ENCODE measurements at places on chromosomes 1 and 21.

DNA sequence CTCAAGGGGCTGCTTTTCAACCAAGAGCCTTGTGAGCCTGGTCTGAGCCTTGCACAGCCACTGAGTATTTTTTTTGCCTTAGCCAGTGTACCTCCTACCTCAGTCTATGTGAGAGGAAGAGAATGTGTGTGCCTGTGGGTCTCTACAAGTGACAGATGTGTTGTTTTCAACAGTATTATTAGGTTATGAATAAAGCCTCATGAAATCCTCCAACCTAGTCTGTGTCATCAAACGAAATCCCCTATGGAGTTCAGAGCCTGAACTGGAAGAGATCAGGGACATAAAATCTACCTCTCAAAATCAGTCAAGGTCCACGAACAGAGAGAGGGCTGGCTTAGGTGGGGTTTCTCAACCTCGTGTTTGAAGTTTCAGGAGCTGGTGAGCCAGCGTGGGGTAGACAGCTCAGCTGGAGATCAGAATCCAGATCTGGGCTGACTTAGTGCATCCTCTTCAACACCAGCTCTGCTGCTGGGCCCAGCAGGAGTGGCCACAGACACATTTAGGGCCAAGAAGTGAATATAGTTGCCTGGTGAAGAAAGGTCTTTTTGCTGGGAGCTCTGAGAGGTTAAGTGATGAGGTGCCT lies 8.2 kb downstream of the XKR8 start:
- no peak for DNase-seq

GRCh38 chr1:205480349-205480985 lies 24.0 kb upstream of the CDK18 start:
- DNase-seq = no peak

DNA sequence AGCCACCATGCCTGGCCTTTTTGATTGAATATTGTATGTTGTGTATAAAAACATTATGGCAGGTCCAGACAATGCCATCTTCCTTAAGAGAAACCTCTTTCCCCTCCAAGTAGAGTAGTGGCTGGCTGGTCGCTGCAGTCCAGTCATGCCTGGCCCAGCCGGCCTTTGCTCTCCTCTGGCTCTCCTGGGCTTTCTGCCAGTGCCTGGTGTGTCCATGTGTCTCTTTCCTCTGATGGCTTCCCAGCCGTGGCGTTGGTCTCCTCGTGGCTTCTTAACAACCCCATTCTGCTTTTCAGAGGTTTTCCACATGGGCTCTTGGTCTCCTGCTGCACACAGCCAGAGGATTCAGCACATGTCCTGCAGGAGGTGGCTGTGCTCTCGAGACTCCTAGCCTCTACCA lies 58.7 kb downstream of the DIP2A start:
- no peak for DNase-seq

GRCh38 chr1:43238991-43239469 lies 30.8 kb upstream of the TMEM125 start:
- DNase-seq = no peak

GRCh38 chr1:185535621-185536020 lies 198.6 kb upstream of the HMCN1 start:
- no peak for DNase-seq

GRCh38 chr1:156492591-156493080 lies 7.9 kb downstream of the MEF2D start:
- DNase-seq = peak; percentile 66

DNA sequence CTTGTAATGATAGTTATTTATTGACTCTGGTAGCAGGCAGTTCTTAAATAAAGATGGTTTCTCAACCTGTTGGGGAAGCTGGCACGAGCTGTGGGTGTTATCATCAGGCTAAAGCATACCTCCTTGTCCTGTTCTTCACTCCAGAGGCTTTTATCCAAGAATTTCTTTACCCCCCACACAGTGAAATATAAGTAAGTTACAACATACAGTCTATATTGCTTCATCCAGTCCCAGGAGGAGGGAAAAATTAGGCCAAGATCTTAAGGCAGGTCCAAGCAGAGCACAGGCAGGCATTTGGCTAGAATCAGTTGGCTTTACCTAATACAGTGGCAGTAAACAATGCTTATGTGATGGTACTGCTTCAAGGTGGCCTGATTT lies 6.3 kb downstream of the TMEM81 start:
- DNase-seq = no peak

DNA sequence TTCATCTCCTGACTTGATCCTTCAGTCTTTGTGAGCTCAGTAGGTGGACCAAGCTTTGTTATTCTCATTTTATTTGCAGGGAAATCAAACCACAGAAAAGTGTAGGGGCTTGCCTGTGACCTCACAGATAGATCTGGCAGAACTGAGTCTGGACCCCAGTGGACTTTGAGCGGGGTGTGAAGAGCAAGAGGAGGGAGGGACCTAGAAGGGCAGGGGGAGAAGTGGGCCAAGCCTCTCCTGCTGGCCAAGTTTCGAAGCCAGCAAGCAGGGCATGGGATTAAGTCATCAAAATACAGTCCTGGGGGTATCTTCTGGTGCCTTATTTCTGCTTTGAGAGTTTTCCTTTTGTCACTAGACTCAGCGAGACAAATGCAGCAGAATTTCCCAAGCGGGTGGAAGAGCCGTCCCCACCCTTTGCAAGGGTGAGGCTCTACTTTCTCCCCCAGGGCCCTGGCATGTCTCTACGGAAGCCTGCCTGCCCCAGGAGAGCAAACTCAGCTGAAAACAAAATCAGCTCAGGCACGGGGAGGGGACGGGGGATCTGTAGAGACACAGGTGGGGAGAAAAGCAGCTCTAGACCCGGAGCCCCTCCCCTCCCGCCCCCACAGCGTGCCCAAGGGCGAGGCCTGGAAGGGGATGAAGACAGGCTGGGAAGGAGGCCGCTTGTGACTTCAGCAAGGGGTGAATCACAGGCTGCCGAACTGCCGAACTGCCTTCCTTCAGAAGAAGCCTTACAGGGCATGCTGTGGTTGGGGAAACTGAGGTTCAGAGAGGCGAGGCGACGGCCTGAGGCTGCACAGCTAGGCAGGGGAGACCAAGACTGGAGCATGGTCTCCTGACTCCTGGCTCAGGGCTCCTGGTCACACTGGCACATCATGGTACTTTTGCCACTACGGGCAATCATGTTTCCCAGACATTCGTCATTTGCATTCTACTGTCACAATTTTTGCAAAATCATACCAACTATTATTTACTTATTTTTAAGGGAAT lies 19.2 kb downstream of the PKP1 start:
- no peak for DNase-seq

Measured in upper lobe of right lung (tissue), 1 donor.